ENCODE measurements at places on chromosomes 2 and 18. TPM values are rescaled to one million over a fixed set of nuclear protein-coding genes. Genes with fewer than 3 reads are reported as not detected.
A peak's percentile ranks its signal among the peaks of the same experiment; 100 is the strongest.

GRCh38 chr2:196219671-196220070 is 48.3 kb upstream of the STK17B start:
- H3K4me1 ChIP-seq, result no peaks in the 10 kb centered on the region
- no peak overlapping the region for H3K4me3 ChIP-seq
- DNase-seq, result no peak
- no peaks in the 10 kb centered on the region for H3K36me3 ChIP-seq
- H3K27ac ChIP-seq, result no peak overlapping the region

FSIP2 gene
- total RNA-seq, result 7.3 TPM

PSD4 gene
- 139 TPM for total RNA-seq

- no peaks in the 10 kb centered on the region for H3K4me1 ChIP-seq
- H3K36me3 ChIP-seq, result no peaks in the 10 kb centered on the region
- H3K27me3 ChIP-seq, result no peaks in the 10 kb centered on the region
- H3K27ac ChIP-seq, result no peak overlapping the region
- DNase-seq, result no peak
Observed at GRCh38 chr2:227460070-227460485, 11.9 kb upstream of the AGFG1 start.

VIL1 gene
- total RNA-seq, result not detected

RAX gene
- 0.23 TPM for total RNA-seq

- peak overlapping the region; percentile 76 for H3K27ac ChIP-seq
- H3K4me1 ChIP-seq, result peaks cover 20% of the 10 kb centered on the region
- DNase-seq, result no peak
- no peak overlapping the region for H3K4me3 ChIP-seq
Observed at GRCh38 chr2:47070155-47070919, 84.8 kb downstream of the STPG4 start.

UNC80 gene
- 3.6 TPM for total RNA-seq

CLEC4F gene
- total RNA-seq, result not detected

- H3K4me3 ChIP-seq, result no peak overlapping the region
- H3K36me3 ChIP-seq, result no peaks in the 10 kb centered on the region
- no peaks in the 10 kb centered on the region for H3K27me3 ChIP-seq
- H3K4me1 ChIP-seq, result no peaks in the 10 kb centered on the region
Observed at GRCh38 chr2:60954139-60954538, 63.4 kb upstream of the PEX13 start.

GRCh38 chr2:127985735-127986134 is 42.1 kb downstream of the SAP130 start:
- H3K27ac ChIP-seq, result no peak overlapping the region
- no peaks in the 10 kb centered on the region for H3K27me3 ChIP-seq
- peaks cover 4% of the 10 kb centered on the region for H3K36me3 ChIP-seq
- H3K4me3 ChIP-seq, result no peak overlapping the region
- H3K4me1 ChIP-seq, result no peaks in the 10 kb centered on the region
- DNase-seq, result no peak

TXNL4A gene
- total RNA-seq, result 35.2 TPM
